ENCODE measurements at places on chromosomes 4 and X.

DNA sequence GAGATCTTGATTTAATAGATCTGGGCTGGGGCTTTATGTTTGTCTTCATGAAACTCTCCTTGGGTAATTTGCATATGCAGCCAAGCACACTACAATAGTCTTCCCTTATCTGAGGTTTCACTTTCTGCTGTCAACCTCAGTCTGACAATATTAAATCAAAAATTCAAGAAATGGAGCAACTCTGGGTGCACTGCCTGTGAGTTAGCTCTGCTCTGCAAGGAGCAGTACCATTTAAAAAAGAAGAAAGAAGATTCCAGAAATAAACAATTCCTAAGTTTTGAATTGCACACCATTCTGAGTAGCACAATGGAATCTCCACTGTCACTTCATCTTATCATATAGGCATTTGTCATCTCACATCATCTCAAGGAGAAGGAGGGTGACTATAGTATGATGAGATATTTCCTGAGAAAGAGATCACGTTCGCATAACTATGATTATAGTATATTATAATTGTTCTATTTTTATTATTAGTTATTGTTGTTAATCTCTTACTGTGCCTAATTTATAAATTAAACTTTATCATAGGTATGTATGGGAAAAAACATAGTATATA, 9.4 kb downstream of the FNIP2 start:
- DNase-seq = no peak

DNA sequence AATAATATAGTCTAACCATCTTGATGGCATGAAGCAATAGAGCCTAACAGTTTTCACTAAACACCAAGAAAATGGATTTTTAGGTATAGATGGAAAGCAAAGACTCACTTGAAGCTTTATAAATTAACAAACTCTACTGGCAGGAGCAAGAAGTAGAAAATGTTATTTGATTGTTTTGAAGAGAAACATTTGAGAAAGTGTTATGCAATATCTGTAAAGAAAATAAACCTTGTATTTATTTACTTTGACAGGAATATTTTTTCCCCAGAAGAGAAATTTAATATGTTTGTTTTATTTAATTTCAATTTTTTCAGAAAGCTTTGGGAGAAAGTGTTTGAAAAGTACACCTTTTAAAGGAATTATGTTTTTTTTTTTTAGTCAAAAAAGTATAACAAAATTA, 139.0 kb downstream of the STIM2 start:
- DNase-seq = no peak

- DNase-seq = no peak
These were observed 874.0 kb upstream of the AGA start for GRCh38 chr4:178316211-178316610.

DNA sequence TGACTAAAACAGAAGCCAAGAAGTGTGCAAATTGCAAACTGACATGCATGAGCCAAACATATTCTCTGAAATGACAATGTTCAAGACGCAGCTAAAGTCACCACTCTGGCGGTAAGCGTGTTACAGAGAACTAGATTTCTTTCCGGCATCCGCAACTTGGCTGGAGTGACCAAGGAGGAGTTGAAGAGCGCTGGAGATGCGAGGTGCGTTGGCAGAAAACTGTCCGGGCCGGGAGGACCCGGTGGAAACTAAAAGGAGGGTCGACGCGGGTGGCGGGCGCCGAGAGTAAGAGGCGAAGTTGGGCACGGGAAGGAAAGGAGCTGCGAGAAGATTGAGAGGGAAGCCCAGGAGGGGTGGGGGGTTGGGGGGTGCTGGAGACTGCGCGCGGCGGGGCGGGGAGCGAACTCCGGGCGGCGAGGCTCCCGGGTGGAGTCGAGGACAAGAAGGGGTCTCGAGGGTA, 807 bp downstream of the SEL1L3 start:
- DNase-seq = no peak

DNA sequence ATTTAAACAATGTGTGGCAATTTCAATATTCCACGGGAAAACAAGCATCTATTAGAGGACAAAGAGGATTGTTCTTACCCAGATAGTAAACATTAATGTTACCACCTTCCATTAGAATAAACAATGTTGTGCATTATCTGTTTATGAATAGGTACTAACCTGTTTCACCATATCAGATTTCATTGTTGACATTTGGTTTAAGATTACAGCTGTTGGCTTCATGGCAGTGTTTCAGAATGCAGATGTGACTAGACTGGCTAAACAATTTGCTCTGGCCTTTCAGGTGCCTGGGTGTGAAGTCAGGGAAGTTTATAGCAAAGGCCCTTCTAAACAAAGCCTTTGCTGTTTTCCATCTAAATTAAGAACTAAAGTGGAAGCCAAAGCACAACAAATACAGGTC, 464.7 kb upstream of the FAM47C start:
- DNase-seq = no peak

GRCh38 chr4:158172261-158173258, at the start of gene GASK1B:
Gene GASK1B, minus strand, starts transcription at chr4:158173025. Its CDS starts 1,650 bp downstream, at chr4:158171375.
- no peak for DNase-seq

GRCh38 chr4:141046255-141046654, 87.0 kb downstream of the RNF150 start:
- DNase-seq = no peak
